Daoy (cell line): ENCODE measurements at places on chromosomes 16 and 17. TPM values are rescaled to one million over a fixed set of nuclear protein-coding genes. Genes with fewer than 3 reads are reported as not detected.
A peak's percentile ranks its signal among the peaks of the same experiment; 100 is the strongest.

The CD68 gene
- 13.8 and 15.0 TPM in 2 replicates for total RNA-seq

GRCh38 chr17:70636517-70637133, 467.3 kb downstream of the KCNJ2 start:
- DNase-seq: peak; percentile 17

The SMTNL2 gene
- total RNA-seq: not detected in 2 replicates

DNA sequence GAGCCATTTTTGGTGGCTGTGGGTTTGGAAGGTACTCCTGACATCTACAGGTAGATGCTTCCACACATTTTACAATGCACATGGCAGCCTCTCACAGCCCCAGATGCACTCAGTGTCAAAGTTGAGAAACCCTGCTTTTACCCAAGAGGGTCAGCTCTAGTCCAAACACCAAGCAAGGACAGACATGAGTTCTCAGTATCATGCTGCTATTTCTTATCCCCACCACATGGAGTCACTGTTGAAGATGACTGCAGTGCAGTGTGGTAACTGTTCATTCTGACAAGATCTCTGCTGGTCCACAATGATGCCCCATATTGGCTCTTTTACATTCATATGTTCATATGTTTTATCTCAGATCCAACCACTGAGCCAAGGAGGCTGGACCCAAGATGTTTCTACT, 50.5 kb upstream of the SALL1 start:
- DNase-seq: no peak

- DNase-seq: peak; percentile 76
These were observed 263.4 kb downstream of the BCAS3 start for GRCh38 chr17:60941028-60941427.

The TANC2 gene
- 19.4 and 46.0 TPM in 2 replicates for total RNA-seq

DNA sequence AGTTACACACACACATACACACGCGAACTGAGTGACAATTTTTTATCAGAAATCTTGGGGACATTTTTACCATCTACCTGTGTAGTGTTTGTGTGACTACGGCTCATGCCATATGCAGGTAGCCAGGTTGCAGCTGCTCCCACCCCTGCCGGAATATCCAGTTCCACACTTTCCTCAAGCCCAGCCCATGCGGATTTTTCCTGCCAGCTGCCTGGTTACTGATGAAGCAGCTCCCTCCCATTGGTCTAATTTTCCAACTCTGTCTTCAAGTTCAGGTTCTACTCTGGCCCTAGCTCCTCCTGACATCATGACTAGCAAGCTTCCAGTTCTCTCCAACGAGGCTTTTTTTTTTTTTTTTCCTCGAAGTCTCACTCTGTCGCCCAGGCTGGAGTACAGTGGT, 4.8 kb downstream of the GSG1L2 start:
- DNase-seq: peak; percentile 33

The HP gene
- not detected in 2 replicates for total RNA-seq

- DNase-seq: no peak
These were observed 1.6 kb downstream of the TMEM114 start for GRCh38 chr16:8588682-8589056.

The SP6 gene
- total RNA-seq: 0.06 and 0.23 TPM in 2 replicates
